ENCODE measurements at places on chromosomes 7 and 10. TPM values are rescaled to one million over a fixed set of nuclear protein-coding genes. Genes with fewer than 3 reads are reported as not detected.

The MYPN gene
- total RNA-seq, result 0.34 TPM

The OPN1SW gene
- total RNA-seq, result not detected

DNA sequence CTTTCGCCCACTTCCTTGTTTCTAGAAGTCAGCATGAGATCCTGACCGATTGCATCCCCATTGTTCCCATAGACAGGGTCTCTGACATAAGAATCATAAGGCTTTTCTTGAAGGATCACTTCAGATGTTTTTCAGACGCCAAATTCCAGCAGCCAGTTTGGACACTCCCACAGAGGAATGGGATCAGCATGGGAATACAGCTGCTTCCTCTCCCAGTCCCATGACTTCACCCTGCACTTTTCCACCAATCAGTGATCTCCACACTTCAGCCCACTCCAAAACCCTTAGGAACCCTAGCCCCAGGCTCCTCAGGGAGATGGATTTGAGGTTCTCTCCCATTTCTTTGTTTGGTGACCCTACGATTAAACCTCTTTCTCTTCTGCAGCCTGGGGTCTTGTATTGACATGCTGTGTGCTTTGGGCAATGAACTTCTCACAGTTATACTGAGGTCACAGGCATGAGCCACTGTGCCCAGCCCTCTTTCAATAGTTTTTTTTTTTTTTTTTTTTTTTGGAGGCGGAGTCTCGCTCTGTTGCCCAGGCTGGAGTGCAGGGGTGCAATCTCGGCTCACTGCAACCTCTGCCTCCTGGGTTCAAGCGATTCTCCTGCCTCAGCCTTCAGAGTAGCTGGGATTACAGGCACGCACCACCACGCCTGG, 52.8 kb upstream of the CHST3 start:
- DNase-seq, result no peak
- peaks cover 3% of the 10 kb centered on the region for H3K4me1 ChIP-seq
- no peak overlapping the region for H3K27ac ChIP-seq
- no peaks in the 10 kb centered on the region for H3K27me3 ChIP-seq
- H3K4me3 ChIP-seq, result no peak overlapping the region

DNA sequence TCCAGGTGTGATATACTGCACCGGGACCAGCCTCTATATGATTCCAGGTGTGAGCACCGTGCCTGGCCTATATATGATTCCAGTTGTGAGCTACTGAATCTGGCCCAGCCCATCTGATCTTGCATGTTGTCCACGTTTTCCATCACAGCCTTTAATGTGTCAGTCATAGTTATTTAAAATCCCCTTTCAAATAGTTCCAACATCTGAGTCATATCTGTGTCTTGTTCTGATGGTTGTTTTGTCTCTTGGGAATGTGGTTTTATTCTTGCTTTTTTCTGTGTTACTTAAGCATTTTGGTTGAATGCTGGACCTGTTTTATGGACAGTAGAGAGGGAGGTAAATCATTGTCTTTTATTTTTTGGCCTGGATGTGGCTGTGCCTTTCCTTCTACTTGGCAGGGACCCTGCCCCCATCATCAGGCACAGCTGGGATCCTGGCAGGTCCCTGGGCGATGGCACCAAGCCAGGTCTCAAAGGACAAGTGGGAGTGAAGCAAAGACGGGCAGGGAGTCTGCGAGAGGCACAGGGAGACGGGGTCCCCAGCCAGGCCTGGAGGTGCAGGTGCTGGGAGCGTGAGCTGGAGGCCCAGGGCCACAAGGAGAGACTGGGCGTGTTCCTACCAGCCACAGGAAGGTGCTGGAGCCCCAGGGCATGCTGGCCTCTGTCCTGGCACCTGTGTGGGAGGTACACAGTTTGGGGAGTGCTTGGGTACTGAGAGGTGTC, 94.7 kb downstream of the DYNC2I1 start:
- H3K36me3 ChIP-seq, result peaks cover 5% of the 10 kb centered on the region
- H3K27ac ChIP-seq, result no peak overlapping the region
- no peak for DNase-seq
- no peak overlapping the region for H3K4me3 ChIP-seq
- no peaks in the 10 kb centered on the region for H3K27me3 ChIP-seq
- H3K4me1 ChIP-seq, result no peaks in the 10 kb centered on the region

DNA sequence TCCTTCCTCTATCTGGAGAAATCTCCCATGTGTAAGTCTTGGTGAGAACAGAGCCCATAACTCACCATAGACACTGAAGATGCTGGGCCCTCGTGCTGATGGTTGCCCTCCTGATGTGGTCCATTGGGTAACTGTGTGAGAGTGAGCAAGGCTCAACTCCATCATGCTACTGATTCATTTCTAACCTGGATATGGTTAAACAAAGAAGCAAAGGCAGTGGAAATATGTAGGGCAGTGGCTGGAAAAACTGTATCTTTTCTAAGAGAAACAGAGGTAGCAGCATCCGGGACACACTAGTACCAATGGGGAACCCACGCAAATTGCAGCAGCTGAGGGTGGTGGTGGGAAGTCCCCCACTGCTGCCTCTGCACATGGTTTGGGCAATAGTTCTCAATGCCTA, 221.7 kb downstream of the KLF6 start:
- H3K27ac ChIP-seq, result no peak overlapping the region
- H3K36me3 ChIP-seq, result no peaks in the 10 kb centered on the region
- no peak overlapping the region for H3K4me3 ChIP-seq

- H3K4me3 ChIP-seq, result no peak overlapping the region
- no peaks in the 10 kb centered on the region for H3K36me3 ChIP-seq
- no peak overlapping the region for H3K27ac ChIP-seq
- H3K4me1 ChIP-seq, result no peaks in the 10 kb centered on the region
These were observed 421.2 kb downstream of the IPMK start for GRCh38 chr10:57846307-57847065.

Data from HCT116 (cell line).